ENCODE measurements at places on chromosomes 1 and 21.

DNA sequence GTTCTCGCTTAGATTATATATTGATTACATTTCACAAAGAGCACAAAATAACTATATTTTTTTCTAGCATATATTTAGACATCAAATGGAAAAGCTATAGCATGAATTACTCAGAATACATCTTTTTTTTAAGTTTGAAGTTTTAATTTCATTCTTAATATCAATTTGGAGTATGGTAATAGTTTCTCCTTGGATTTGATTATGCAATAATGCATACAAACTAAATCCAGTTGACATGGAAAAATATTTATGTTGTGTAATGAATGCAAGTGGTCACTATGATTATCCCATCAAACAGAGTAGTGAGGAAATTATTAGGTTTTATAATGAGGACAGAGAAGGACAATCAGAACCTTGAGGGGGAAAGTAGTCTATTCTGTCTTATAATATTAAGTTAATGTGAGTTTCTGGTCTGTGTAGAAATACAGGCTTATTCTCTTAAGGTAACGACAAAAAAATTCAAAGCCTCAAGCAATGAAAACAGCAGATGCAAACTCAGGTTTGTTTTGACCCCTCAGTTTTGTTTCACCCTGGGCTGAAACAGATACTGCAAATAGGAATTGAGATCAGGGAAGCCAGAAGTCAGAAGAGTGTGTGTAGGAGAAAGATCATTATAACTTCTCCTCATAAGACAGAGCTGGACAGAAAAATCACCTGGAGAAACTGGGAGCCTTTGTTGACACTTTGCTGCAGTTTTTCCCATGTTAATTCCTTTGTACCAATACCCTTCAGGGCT is 23.7 kb downstream of the LRRC8B start:
- DNase-seq: no peak

GRCh38 chr1:214124915-214125314 is 137.1 kb downstream of the PROX1 start:
- no peak for DNase-seq

DNA sequence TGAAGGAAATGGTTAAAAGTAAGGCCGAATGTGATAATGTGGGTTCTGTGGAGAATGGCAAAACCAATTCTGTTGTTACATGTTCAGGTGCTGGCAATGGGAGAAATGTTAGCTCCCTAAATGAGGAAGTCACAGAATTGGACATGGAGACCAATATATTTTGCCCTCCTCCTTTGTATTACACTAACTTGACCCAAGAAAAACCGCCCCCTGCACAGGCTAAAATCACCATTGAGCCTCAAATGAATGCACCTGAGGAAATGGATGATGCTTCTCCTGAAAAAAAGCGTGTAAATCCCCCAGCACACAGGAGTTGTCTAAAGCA is 932 bp downstream of the MAP10 start:
- DNase-seq: no peak

GRCh38 chr21:45460011-45460565 is 55.1 kb downstream of the COL18A1 start:
- no peak for DNase-seq

DNA sequence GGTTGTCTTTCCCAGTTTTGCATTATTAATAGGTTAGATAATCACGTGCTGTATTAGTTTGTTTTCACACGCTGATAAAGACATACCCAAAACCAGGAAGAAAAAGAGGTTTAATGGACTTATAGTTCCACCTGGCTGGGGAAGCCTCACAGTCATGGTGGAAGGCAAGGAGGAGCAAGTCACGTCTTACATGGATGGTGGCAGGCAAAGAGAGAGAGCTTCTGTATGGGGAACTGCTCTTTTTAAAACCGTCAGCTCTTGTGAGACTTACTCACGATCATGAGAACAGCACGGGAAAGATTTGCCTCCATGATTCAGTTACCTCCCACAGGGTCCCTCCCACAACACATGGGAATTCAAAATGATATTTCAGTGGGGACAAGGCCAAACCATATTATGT is 2.3 kb upstream of the VCAM1 start:
- DNase-seq: no peak

- no peak for DNase-seq
These were observed 25.7 kb upstream of the BACE2 start for GRCh38 chr21:41142051-41142795.

DNA sequence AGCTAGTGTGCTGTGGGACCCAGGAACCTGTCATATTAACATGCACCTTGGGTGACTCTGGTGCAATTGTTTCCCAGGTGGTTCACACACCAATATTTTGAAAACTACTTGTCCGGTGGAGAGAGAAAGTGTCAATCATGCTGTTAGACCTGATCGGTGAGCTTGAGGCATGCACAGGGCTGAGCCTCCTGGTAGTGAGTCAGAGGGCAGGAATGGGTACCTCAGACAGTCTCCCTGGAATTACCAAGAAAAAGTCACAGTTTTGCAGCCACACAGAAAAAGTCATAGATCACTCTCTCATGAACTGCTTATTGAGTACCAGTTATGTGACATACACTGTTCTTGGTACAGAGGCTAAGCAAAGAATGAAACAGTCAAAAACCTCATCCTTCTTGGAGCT is 140.1 kb upstream of the NFIA start:
- no peak for DNase-seq

GRCh38 chr1:107900090-107900945 is 64.7 kb downstream of the VAV3 start:
- DNase-seq: no peak

DNA sequence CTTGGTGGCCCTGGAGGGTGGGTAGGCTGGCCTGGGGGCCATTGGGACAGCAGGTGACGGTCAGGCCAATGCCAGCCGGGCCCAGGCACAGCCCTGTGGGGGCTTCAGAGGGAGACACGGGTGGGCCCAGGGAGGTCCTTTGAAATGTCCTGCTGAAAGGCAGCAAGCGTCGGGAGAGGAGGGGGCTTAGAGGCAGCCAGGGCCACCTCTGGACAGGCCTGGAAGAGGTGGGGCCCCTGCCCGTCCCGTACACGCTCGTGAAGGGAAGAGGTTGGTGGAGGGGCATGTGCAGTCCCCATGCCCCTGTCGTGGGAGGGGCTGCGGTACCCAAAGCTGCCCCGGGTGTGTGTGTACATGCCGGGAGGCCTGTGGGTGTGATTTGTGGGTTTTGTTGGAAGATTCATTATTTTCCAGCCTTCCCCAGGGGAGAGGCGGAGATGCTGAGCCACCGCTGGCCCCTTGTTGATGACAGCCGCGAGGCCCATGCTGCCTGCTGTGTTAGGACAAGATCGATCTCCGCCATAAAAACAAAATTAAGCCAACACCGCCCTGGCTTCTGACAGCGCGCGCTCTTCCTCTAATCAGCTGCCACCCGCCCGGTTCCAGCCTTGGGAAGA is 3.4 kb upstream of the PLCH2 start:
- no peak for DNase-seq

DNA sequence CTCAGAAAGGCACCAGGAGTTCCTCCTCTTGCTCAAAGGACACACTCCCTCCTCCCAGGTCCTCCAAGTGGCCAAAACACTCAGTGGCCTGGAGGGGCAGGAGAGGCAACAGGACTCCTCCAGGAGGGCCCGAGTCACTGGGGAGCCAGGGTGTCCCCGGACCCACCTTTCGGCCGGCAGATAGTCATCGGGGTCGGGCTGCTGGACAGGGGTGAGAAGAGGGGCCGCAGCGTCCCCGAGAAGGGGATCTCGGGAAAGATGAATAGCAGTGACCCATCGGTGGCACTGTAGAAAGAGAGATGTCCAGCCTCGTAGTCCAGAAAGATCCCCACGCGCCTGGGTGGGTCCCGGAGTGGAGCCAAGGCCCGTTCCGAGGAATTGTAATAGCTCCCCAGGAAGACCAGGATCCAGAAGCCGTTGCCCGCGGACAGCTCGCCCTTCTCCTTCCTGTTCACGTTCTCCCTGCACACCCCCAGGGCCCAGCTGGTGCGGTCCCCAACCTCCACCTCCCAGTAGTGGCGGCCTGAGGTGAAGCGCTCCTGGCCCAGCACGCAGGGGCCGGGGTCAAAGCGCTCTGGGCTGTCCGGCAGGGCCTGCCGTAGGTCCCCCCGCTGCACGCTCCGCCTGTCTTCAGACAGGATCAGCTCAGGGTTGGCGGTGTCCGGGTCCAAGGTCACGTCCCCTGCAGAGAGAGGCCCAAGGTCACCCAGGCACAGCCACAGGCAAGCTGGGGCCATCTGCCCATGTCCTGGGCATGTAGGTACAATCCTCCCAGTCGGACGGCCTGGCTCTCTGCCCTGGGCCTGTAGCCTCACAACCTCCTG is 11.9 kb downstream of the TRIM11 start:
- no peak for DNase-seq

GRCh38 chr1:10170239-10170574 is 40.2 kb upstream of the KIF1B start:
- no peak for DNase-seq

- DNase-seq: no peak
These were observed 88.5 kb upstream of the SOD1 start for GRCh38 chr21:31570824-31571566.

GRCh38 chr1:208185801-208186231 is 58.4 kb downstream of the PLXNA2 start:
- no peak for DNase-seq

- DNase-seq: no peak
These were observed 463.9 kb upstream of the CXADR start for GRCh38 chr21:17048974-17049373.

DNA sequence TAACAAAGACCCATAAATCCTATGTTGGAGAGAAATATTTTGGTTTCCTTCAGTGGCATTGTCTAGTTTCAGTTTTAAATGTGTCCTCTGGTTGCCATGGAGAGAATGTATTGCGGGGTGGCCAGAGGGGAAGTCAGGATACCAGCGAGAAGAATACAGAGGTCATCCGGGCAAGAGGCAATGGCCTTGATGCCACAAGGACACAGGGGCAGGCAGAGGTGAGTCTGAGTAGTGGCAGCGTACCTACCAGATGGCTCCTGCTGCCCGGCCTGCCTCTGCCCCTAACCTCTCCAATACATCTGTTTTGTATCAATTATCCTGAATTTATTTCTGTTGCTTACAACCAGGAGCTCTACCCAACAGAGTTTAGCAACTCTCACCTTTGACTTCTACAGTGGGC is 14.9 kb downstream of the KLHDC7A start:
- DNase-seq: no peak

DNA sequence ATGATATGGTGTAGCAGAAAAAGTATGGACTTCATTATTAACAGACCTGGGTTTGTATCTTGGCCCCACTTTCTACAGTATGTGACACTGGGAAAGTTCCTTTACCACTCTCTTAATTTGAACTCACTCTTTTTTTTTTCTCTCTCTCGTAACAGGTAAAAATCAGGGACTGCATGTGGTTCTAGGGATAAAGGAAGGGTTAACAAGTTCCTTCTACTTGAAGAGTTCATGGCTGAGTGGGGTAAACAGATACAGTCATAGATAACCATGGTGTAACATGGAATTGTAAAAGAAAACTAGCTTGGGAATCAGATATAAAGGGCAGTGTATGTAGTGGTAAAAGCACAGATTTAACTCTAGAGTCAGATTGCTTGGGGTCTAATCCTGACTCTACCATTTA is 21.2 kb downstream of the ZYG11B start:
- no peak for DNase-seq

- no peak for DNase-seq
These were observed 1.7 kb upstream of the TRAPPC10 start for GRCh38 chr21:44010429-44010828.

DNA sequence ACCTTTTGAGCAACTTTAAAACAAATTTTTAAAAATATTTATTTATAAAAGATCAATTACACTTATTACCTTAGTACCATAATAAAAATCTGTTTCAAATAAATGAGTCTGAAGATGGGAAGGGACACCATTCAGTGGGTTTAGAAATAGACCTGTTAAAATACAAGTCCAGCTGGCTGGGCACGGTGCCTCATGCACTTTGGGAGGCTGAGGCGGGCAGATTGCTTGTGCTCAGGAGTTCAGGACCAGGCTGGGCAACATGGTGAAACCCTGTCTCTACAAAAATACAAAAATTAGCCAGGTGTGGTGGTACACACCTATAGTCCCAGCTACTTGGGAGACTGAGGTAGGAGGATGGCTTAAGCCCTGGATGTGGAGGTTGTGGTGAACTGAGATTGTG is 57.0 kb downstream of the ITSN1 start:
- no peak for DNase-seq

- DNase-seq: no peak
These were observed 23.2 kb downstream of the SLC44A5 start for GRCh38 chr1:75587692-75588091.
